NCI-H1930 (cell line): ENCODE measurements at places on chromosomes 4 and X.
A peak's percentile ranks its signal among the peaks of the same experiment; 100 is the strongest.

DNA sequence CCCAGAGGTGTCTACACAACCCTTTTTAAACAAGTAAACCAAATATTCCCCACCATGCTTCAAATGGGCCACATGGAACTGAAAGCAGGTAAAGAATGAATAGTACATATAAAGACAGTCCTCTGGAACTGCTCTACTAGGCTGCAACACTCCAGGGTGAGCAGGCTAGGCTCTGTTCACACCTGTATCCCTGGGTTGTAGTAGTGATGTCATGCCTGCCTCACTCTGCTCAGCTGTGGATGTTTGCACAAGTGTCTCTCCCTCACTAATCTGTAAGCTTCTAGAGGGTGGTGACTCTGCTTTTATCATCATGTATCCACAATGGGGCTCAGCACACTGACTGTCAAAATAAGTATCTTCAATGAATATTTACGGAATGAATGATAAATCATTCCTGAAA is 20.4 kb downstream of the LEF1 start:
- peak; percentile 13 for DNase-seq

- DNase-seq, result no peak
Measured at GRCh38 chr4:110134269-110134869, 64.0 kb downstream of the ELOVL6 start.

- DNase-seq, result no peak
Measured at GRCh38 chr4:10403633-10404445, 53.4 kb downstream of the ZNF518B start.

DNA sequence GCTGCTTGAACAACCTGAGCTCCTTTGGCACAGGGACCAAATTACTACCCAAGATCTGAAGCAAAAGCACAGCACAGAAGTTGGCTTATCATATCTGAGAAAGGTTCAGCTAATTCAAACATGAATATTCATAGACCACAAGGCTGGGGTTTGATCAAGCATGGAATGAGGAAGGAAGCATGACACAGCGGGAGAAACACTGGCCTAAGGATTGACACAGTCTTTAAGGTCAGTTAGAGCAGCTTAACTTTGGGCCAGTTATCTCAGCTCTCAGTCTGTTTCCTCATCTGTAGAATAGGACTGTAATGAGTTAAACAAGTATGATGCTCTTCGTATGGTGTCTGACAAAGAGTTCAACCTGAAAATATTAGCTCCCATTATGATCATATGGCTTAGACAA is 88.5 kb upstream of the CBR4 start:
- no peak for DNase-seq

GRCh38 chr4:124018383-124019317 is 622.1 kb downstream of the SPRY1 start:
- DNase-seq, result no peak

- DNase-seq, result no peak
Measured at GRCh38 chr4:1413204-1413663, 7.0 kb upstream of the NKX1-1 start.

DNA sequence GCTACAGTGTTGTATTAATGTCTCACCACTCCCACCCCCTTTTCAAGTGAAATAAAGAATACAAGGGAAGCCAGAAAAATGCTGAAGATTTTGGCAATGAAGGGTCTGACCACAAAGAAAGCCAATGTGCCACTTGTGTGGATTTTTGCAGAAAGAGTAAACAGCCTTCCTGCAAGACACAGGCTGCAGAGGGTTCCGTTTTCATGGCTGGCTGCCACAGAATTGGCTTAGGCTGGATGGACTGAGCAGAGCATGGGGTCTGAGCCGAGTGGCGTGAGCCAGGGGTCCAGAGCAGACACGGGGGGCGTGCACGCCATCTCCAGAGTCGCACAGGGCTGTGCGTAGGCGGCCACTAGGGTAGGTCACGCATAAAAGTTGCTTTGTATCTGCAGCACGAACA is 69.2 kb downstream of the MTNR1A start:
- DNase-seq, result no peak

- no peak for DNase-seq
Measured at GRCh38 chr4:104524026-104524425, 29.3 kb upstream of the CXXC4 start.

GRCh38 chr4:79604152-79604551 is 196.1 kb upstream of the GK2 start:
- no peak for DNase-seq

DNA sequence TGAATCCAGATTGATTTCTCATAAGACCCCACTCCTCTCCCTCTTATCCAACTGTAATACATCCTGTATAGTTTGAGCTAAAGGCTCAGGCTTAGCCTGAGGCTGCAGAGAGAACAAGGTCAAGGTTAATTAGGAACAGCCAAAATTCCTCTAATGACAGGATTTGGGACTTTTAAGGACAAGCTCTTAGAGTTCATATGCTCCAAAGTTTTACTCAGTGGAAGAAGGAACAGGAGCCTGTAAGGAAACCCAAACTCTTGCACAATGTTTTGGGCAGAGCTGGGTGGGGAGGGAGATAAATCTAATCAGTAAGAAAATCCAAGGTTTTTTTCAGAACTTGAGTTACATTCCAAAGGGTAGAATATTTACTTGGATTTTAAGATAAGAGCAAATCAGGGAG is 238.8 kb downstream of the QDPR start:
- DNase-seq, result no peak

GRCh38 chr4:105113800-105114199 is 32.9 kb upstream of the TET2 start:
- DNase-seq, result no peak

DNA sequence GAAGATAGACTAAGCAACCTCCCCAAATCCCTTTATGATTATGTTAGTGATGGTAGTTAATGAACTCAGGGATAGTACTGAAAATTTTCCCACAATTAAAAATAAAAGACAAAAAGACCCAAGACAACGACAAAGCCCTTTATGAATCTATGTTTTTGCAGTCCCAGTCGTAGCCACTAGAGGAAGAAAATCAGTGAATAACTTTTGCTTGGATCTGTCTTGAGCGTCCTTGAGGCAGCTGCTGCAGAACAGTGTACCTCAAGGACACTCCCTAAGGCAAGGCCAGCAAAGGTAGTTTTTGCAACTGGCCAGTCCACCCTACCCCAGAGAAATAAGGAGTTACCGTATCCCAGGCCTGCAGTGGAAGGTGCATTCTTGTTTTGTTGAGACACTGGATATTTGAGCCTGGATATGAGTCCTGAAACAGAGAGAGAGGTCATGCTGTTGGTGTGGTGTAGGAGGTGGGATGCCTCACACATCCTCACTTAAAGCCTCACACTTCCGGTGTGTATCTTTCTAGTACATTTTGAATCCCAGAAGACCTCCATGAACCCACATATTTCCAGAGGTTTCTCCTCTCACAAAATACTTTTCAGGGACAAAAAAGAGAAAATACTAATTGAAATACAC is 8.7 kb upstream of the TIMM8A start:
- no peak for DNase-seq

- no peak for DNase-seq
Measured at GRCh38 chr4:120785202-120785601, 137.3 kb downstream of the PRDM5 start.

DNA sequence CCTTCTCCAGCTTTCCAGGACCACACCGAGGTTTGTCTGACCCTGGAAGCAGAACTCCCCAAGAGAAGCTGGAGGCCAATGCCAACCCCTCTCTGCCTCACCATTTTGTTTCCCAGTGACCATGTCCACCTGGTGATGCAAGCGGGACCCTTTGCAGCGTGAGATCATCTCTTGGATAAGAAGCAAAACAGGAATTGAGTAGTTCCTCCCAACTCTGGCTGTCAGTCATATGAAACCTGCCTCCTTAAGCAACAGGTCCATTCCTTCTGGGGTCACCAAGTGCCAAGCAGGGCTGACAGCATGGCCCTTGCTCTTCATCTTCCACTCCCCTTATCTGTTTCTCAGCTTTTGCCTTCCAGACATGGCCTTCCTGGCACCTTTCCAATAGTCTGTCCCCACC is 41.3 kb upstream of the MTM1 start:
- DNase-seq, result no peak

DNA sequence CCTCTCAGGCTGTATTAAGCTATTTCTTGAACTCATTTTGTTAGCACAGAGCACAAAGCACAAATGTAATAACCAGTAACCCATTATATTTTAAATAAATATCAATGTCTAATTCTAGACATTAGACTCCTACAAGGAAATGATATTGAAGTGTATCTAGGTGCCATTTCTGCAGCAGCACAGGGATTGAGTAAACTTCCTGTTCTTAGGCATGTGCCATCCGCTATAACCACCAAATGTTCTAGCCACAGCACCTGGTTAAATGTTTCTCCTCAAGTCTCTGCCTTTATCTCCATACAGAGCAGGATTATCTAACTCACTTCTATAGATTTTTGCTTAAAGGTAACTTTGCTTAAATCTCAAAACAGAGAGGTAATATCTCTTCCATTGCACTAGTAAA is 51.4 kb downstream of the SGMS2 start:
- DNase-seq, result no peak

- no peak for DNase-seq
Measured at GRCh38 chr4:14115106-14115505, 487.6 kb upstream of the BOD1L1 start.

- no peak for DNase-seq
Measured at GRCh38 chr4:58368221-58368620, 1258.0 kb upstream of the IGFBP7 start.

- DNase-seq, result no peak
Measured at GRCh38 chrX:68249401-68249831, 183.9 kb downstream of the OPHN1 start.

GRCh38 chr4:181939199-181939945 is 303.8 kb upstream of the TENM3 start:
- no peak for DNase-seq
